ENCODE measurements at places on chromosomes 11 and 22.

GRCh38 chr11:116826751-116827431, 2.8 kb upstream of the APOC3 start:
- no peak for DNase-seq

- DNase-seq, result no peak
Observed at GRCh38 chr22:36816339-36816635, 548 bp downstream of the PVALB start.

DNA sequence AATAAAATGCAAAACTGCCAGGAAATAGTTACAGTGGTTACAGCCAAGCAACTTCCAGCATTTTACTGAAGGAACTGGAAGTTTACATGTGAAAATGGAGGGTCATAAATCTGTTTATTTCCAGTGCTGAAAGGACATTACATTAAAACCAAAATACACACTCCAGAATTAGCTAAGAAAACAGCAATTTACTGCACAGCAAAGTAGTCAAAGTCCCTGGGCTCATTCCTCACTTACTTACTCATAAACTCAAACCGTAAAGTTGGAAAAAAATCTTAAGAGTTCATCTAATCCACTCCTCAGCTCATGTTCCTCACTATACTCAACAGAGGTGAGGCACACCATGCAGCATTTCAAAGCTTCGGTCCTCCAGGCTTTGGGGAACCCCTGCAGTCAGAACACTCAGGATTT, 17.4 kb downstream of the CTSC start:
- DNase-seq, result no peak

GRCh38 chr11:57339328-57339727, 1.2 kb downstream of the P2RX3 start:
- DNase-seq, result no peak

DNA sequence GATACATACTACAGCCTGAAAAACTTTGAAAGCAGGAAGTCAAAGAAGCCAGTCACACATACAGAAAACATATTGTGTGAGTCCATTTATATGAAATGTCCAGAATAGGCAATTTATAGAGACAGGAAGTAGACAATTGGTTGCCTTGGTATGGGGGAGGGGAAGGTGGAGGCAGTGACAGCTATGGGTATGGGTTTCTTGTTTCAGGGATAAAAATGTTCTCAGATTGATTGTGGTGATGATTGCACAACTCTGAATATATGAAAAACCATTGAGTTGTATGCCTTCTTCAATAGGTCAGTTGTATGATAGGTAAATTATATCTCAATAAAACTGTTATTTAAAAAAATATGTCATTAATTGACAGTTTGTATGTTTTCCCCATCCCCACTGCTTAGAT, 137.6 kb downstream of the SNX19 start:
- DNase-seq, result no peak

DNA sequence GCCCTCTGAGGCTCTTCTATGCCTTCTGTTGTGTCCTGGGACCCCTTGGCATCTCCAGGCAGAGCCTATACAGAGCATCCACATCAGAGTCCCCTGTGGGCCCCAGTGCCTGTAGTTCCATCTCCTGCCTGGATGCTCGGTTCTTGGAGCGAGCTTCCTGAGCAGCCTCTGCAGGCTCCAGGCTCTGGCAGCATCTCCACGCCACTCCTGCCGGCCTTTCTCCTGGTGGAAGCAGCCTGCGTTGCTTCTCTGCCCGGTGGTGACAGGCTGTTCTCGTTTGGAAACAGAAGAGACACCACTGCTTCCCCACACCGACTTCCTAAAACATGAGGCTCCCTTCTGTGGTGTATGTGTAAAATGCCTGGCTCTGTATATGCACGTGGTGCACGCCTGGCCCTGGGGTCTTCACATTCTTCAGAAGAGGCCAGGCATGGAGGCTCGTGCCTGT, 52.8 kb downstream of the BCR start:
- DNase-seq, result no peak

DNA sequence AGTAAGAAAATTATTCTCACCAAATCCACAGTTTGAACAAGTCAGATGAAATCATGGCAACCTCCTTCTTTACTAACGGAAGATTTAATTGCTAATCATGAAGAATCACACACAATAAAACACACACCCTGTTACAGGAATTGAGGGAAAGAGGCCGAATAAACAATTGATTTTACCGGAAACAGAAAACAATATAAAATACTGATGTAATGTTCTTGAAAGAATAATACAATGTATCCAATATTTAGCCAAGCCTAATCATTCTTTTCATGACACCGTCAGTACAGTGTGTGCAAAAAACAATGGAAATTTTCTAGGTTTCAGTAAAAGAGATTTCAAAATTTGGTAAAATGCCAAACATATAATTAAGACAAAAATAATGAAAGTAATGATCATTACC, 23.4 kb downstream of the ASRGL1 start:
- DNase-seq, result no peak

GRCh38 chr11:106983261-106983660, 35.0 kb downstream of the GUCY1A2 start:
- DNase-seq, result no peak

GRCh38 chr11:17280494-17281127, 4.1 kb downstream of the NUCB2 start:
- DNase-seq, result no peak

GRCh38 chr22:40421941-40422340, 51.5 kb downstream of the SGSM3 start:
- no peak for DNase-seq

GRCh38 chr11:2310786-2311352, 9.1 kb downstream of the TSPAN32 start:
- DNase-seq, result no peak

DNA sequence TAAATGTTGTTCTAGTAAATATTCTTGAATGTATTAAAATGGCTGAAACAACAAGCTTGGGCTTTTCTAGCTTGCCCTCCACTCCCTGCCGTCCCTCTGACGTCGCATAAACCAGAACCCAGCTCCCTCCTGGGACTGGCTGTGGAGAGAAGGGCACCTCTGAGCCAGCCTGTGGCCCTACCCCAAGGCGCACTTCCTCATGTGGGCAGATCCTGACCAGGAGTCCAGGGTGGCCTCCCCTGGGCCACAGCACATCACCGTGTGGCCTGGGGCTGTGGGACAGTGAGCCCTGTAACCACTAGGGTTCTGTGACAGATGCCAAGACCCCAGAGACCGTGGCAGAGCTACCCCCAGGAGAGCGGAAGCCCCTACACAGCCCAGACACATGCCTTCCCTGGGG, 10.2 kb upstream of the ADORA2A start:
- DNase-seq, result no peak

DNA sequence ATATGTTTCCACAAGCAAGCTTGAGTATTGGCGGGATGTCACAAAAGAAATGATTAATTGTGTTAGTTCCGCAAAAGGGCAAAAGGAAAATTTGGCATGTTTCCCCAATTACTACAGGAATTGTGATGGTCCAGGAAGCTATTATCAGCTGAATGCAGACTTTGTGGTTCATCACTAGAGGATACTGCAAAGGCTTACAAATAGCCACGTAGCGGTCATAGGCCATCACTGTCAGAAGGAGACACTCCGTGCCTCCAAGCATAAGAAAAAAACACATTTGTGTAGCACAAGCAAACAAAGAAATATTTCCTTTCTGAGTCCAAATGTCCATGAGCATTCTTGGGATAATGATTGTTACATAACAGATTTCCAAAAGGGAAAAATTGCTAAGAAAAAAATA, 1.8 kb downstream of the OR10AG1 start:
- DNase-seq, result no peak

GRCh38 chr11:1840780-1841480, 2.1 kb downstream of the TNNI2 start:
- no peak for DNase-seq

DNA sequence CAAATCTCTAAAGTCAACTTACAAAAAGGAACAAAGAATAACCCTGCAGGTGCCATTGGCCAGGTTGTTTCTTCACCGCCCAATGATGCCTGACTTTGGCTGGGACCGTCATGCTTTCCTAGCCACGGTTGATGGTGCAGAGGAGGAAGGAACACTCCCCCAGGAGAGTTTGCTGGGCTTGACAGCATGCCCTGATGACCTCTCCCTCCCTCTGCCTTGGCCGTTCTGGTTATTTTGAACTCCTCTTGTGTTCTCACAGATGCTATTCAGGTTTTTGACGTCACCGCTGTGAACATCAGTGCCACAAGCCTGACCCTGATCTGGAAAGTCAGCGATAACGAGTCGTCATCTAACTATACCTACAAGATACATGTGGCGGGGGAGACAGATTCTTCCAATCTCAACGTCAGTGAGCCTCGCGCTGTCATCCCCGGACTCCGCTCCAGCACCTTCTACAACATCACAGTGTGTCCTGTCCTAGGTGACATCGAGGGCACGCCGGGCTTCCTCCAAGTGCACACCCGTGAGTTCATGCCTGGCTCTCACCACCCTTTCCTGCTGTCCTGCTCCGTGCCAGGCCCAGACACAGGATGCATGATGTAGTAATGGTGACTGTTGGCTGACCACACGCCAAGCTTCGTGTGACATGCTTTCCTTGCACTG, 89.0 kb upstream of the OR4B1 start:
- DNase-seq, result no peak

- DNase-seq, result no peak
Observed at GRCh38 chr22:46841522-46841921, 79.1 kb downstream of the TBC1D22A start.
